ENCODE measurements at places on chromosomes 7 and 10.
A peak's percentile ranks its signal among the peaks of the same experiment; 100 is the strongest.

GRCh38 chr7:74083117-74083876 lies at the start of gene LIMK1:
TSS of gene LIMK1 (plus strand) at chr7:74083804. CDS start at chr7:74083991, 187 bp downstream.
- DNase-seq, result peak; percentile 83

DNA sequence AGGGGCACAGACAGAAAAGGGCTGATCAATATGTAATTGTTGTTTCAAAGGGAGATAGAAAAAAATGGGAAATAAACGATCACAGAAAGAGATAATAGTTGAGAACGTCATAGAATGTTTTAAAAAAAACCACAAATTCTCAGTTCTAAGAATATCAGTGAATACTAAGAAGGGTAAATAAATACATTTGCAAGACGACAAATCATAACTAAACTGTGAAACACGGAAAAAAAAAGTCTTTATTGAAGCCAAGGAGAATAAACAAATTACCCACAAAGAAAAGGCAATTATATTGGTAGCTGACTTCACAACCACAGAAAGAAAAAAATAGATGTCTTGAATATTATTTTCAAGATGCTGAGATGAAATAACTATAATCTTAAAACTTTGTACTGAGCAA lies 305.2 kb upstream of the STEAP1 start:
- no peak for DNase-seq

DNA sequence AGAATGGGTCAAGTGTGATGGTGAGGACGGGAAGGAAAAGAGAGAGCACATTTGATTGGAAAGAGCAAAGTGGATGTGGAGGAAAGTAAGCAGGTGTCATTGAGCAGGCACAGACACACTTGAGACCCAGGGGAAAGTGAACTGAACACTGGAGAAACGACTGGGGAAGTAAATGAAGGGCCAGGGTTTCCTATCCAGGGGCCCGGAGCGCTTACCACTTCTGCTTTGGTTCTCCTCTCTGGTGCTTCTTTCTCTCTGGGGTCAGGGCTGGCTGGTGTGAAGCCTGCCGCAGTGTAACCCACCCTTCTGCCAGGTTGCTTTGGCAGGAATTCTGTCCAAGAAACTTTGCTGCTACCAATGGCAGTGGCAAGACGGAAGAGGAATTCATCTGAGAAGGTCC lies 219.3 kb downstream of the SKAP2 start:
- DNase-seq, result no peak

- DNase-seq, result no peak
Observed at GRCh38 chr7:45434167-45434784, 139.9 kb upstream of the ADCY1 start.

DNA sequence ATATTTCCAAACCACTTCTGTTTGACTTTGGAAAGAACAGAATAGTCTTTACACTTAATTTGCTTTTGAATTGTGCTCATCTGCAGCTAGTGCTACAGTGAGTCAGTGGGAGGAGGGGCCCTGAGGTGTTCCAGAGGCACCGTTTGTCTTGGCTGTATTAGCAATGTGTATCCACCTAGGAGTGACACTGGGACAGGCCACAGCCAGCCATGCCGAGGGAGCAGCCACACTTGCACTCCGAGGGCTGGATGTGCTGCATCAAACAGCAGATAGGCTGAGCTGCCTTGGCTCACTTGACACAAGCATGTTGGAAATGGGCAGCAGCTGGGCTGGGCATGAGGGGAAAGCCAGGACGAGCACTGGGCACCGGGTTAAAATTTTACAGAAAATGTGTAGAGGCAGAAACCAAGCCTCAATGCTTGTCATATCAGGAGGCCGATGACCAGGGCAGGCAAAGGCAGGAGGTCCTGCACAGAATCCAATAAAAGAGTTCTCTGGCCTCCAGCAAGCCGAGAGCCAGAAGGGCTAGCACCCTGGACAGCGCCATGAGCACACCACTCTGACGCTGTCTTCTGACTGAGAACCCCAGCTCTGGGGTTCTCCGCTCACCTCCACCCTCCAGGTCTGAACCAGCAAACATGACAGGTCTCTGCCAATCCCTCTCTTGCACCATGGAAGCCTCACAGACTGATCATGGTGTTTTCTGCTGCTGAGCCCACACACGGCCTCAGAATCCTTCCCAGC lies 163.3 kb downstream of the GRID1 start:
- peak; percentile 15 for DNase-seq

- no peak for DNase-seq
Observed at GRCh38 chr7:55110282-55110992, 91.6 kb downstream of the EGFR start.

- DNase-seq, result no peak
Observed at GRCh38 chr10:96651998-96652431, 65.2 kb upstream of the TM9SF3 start.

GRCh38 chr7:55629051-55629677 lies 56.9 kb upstream of the VOPP1 start:
- DNase-seq, result no peak

DNA sequence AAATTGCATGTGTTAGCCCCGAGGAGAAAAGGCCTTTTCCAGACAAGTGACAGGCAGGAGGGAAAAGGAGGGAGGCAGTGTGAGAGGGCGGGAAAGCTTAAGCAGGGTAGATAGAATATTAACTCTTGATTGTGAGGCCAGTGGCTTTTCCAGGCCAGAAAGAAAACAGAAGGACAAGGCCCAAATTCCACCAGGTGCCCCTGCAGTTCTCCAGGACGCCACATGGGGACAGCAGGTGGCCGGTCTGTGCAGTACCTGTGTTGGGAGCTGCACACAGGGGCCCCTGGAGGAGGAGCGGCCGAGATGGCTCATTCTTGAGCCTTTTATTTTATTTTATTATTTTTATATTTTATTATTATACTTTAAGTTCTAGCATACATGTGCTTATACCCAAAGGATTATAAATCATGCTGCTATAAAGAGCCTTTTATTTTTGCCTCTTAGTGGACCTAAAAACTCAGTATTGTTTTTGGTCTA lies 141.3 kb upstream of the KLF14 start:
- peak; percentile 75 for DNase-seq

DNA sequence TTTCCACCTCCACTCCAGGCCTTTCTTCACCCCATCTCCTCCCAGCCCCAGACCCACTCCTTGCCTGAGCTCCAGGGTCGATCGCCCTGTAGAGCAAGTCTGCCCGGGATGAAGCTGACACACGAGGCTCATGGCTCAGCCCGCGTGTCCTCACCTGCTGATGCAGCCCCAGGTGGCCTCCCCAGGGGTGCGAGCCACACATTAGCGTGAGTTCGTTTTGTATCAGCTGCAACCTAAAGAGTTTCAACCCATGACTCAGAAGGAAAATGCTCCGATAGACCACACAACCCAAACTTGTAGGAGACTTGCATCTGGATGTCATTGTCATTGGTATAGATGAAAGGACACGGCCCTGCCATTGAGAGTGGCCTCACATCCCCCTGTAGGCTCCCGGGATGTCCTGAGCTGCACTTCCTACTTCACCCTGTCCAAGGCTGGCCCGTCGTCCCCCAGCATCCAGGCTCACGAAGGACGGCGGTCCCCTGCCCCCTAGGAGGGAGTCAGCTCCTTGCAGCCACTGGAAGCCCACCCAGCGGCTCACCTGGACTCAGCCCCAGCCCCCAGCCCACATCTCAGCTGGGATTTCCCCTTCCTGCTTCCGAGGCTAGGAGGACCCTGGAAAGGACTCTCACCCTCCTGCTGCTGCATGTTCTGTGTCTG lies 97.7 kb downstream of the HTR5A start:
- no peak for DNase-seq

GRCh38 chr7:4612939-4613841 lies 68.9 kb upstream of the FOXK1 start:
- peak; percentile 51 for DNase-seq

- DNase-seq, result peak; percentile 27
Observed at GRCh38 chr10:28248092-28248491, 54.8 kb downstream of the MPP7 start.

DNA sequence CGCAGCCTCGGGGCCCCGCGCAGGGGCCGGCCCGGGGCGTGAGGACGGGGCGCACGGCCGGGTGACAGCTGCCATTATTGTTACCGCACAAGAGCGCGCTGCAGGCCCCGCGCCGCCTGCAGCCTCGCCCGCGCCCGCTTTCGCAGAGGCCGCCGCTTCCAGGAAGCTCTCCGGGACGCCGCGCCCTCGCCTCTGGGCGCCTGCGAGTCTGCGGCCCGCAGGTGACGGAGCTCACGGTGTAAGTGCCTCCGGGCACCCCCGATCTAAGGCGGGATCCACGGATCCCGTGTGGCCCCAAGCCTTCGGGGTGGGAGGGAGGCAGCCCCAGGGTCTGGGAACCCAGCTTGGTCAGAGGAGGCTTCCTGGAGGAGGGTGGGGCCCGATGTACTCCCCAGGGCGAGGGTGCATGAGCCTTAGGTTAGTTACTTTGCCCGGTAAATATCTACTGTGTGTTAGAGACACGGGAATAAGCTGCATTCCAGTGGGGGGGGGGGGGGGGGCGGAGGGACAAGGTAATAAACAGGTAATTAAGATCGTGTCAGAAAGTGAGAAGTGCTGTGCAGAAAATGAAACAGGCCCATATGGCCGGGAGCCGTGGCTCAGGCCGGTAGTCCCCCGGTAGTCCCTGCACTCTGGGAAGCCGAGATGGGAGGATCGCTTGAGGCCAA lies 638 bp downstream of the IQCE start:
- peak; percentile 31 for DNase-seq

DNA sequence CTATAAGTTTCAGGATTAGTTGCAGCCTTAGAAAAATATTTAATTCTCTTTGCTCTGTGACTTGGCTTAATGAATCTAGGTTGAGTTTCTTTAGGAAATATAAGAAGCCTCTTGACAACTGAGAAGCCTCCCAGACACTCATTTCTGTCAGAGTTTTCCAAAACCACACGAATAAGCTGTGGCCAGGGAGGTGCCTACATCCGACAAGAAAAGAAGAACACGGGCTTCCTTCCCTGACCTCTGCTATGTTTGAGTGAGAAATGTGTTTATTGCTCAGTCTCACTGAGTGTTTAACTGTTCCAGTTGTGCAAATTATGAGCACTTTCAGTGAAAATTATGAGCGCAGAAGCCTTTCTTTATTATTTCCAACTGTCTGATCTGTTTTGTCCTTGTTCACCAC lies 105.0 kb downstream of the TRIL start:
- no peak for DNase-seq
